ENCODE measurements at places on chromosomes 12 and 14.

GRCh38 chr12:45244561-45245343, 28.9 kb downstream of the ANO6 start:
- DNase-seq, result no peak

- no peak for DNase-seq
Measured at GRCh38 chr14:32473464-32473855, 144.4 kb downstream of the AKAP6 start.

- no peak for DNase-seq
Measured at GRCh38 chr12:95212586-95212985, 4.7 kb downstream of the FGD6 start.

- DNase-seq, result no peak
Measured at GRCh38 chr14:35539969-35540368, 6.0 kb downstream of the INSM2 start.

DNA sequence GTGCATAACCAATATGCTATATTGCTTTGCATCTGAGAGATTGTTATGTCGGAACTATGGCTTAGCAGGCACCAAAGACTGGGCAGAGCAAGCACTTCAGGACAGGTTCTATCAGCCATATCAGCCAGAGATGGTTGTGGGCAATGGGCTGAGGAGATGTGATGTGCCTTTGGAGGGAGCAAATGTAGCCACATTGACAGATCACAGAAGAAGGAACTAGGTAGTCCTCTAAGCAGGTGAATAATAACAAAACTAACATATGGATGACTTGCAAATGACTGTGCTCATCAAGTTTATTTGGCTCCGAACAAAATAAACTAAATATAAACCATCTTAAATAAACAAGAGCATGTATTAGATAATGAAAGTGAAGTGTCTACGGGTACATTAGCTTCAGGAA, 291.7 kb downstream of the RMST start:
- no peak for DNase-seq

DNA sequence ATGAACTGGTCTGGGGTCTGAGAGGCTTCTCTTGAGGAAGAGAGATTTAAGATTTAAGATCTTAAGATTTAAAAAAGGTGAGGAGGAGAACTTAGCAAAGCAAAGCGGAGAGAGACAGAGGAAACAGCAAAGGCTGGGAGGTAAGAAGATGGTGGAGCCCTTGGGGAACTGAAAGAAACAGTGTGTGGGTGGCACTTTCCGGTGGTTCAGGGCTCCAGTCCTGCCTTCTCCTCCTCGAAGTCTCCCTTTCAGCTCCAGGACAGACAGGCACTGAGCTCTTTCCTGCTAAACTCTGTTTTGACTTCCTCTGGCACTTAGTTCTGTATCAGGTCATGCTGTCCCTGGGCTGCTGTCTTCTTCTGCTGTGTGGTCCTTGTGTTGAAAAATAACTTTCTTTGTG, 298.7 kb upstream of the SRRM4 start:
- DNase-seq, result no peak

Data from stimulated activated CD4-positive, alpha-beta T cell treated with anti-CD3 and anti-CD28 coated beads, Interleukin-15, amount 100 ng/mL, for 1 hour (primary cell).